Type B pancreatic cell (in vitro differentiated cells): ENCODE measurements at places on chromosomes 5 and 9.

- peak; percentile 22 for DNase-seq
Measured at GRCh38 chr5:79850941-79851340, 140.1 kb downstream of the MTX3 start.

GRCh38 chr9:116792271-116792670 lies 105.2 kb downstream of the TRIM32 start:
- no peak for DNase-seq

DNA sequence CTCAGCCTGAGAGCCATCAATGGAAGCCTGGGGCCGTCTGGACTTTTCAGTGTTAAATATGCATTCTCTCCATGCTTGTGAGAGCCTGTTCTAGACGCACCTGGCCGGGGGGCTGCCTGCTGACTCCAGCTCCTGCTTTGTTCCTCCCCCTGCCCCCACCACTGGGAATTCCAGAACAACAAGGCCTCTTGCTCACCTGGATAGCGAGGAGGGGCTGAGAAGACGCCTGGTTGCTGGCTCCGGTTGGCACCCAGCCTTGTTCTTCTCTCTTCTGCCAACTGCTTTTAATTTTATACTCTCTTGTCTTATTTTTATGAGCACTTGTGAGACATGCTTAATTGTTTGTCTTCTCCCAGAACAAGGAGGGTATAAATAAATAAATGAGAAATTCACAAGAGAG lies 15.0 kb upstream of the RAPGEF1 start:
- no peak for DNase-seq

- no peak for DNase-seq
Measured at GRCh38 chr9:68727636-68728035, 22.6 kb downstream of the PIP5K1B start.

DNA sequence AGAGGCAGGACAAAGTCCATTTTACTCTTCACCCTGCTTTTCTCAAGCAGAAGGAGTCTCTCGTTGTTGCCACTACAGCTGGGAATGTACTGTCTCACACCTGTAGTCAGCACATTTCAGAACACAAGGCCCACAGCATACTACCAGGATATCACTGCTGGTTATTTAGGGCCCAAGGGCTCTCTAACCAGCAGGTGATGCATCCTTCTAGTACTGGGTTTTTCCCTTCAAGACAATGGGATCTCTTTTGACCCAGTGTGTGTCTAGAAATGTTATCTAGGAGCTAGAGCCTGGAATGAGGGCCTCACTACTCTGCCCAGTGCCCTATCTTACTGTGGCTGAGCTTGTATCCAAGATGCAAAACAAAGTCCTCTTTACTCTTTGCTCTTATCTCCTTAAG lies 235.1 kb upstream of the PRR16 start:
- no peak for DNase-seq

- DNase-seq, result no peak
Measured at GRCh38 chr5:145362266-145362665, 472.9 kb downstream of the PRELID2 start.

DNA sequence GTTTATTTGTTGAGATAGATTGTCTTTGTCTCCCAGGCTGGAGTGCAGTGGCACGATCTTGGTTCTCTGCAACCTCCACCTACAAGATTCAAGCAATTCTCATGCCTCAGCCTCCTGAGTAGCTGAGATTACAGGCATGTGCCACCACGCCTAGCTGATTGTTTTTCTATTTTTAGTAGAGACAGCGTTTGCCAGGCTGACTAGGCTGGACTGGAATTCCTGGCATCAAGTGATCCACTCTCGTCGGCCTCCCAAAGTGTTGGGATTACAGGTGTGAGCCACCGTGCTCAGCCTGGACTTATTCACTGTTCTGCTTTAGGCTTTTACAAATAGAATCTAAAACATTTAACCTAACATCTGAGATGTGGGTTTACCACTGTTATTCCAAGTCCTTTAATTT lies 91.3 kb downstream of the COMMD10 start:
- DNase-seq, result no peak

DNA sequence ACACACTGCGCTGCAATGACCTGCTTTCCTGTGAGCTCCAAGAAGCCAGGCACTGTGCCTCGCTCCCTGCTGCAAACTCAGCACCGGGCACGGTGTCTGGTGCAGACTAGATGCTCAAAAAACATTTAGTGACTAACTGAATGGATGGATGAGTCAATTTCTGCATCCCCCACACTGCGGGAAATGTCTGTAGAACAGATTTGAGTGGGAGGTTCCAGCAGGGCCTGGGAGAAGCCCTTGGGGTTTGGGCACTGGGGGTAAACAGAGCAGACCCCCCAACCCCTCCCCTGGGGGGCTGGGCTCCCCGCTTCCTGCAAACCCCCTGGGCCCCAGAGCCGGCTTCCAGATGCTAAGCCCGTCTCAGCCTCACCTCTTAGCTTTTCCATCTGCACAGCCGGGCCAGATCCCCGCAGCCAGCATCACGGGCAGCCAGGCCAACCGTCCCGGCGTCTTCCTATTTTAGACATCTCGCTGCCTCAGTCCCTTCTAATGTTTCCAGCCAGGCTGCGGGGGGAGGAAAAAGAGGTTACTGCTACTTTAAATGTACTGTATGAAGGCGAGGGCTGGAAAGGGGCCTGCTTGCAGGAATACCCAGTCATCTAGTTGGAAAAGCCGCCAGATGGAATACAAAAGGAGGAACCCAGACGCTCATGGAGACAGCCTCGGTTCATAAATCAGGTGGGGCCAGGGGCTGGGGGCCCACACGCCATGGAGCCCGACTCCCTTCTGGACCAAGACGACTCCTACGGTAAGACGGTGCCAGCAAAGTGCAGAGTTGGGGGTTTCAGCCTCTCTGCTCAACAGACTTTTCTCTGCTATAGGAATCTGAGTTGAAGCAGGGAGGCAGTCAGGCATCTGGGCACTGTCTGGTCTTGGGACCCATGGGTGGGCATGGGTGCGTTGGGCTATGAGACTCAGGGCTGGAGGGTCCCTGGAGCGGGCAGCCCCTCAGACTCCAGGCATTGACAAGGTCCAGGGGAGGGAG lies 67.1 kb upstream of the GGTA1 start:
- DNase-seq, result no peak

GRCh38 chr5:179839328-179840256 lies 18.9 kb downstream of the SQSTM1 start:
- no peak for DNase-seq

DNA sequence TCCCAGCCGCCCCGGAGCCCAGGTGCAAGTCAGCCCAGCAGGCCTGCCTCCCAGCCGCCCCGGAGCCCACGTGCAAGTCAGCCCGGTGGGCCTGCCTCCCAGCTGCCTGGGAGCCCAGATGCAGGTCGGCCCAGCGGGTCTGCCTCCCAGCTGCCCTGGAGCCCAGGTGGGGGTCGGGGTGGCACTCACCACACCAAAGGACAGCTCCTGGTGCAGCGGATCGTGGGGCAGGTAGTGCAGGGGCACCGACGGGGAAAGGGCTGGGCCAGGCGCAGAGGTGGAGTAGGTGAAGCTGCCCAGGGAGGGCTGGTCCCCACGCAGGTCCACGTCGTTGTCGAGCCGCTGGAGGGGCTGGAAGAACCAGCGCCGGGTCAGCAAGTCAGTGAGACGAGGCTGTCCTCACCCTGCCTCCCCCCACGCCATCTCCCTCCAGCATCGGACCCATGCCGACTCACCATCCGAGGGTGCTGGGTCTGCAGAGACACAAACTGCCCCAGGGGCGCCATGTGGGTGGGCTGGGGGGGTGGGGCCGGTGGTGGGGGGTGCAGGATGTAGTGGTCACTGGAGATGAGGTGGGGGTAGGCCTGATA lies 6.7 kb downstream of the RNF44 start:
- DNase-seq, result no peak

- DNase-seq, result no peak
Measured at GRCh38 chr9:94809778-94810177, 83.3 kb downstream of the AOPEP start.

GRCh38 chr5:160605266-160605665 lies 183.6 kb downstream of the PTTG1 start:
- DNase-seq, result no peak

- no peak for DNase-seq
Measured at GRCh38 chr5:123785162-123786071, 273.4 kb downstream of the CSNK1G3 start.

DNA sequence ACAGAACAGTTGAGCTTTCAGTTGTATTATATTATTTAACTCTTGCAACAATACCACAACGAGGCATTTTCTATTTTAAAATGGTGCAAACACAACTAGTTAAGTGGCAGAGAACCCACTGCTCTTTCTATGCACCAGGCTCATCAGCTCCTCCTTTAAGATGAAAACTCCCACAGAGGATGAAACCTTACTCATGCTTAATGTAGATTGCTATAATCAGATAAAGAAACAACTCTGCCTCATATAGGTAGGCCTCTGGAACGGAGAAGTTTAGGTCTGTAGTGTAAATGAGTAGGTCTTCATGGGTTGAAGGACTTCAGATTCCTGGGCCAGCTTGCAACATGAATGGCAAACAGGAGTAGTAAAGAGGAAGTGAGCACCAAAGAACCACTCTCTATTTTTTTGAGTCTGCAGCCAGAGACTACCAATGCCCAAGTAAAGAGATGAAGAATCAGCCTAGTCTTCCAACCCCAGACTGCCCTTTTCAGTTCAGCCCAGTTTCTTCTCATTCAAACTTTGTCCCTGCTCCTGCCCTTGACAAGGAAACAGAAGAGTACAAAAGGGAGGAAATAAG lies 33.9 kb downstream of the HACD4 start:
- DNase-seq, result no peak

DNA sequence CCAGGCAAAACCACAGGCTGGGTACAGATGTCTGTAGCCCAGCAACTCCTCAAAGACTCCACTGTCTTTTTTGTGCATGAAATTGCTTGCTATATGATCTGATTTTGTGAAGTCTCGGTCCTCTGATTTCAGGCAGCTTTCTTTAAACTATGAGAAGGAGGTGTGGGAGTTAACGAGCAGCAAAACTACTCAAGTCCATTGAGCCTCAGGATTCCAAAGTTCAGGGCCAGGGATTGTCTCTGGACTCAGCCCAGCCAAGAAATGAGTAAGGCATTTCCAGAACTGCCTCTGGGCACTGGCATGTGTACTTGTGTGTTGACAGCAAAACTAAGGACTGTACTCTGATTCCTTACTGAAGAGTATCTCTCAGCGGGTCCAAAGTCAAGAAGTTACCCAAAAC lies 53.4 kb upstream of the GLIS3 start:
- DNase-seq, result no peak

DNA sequence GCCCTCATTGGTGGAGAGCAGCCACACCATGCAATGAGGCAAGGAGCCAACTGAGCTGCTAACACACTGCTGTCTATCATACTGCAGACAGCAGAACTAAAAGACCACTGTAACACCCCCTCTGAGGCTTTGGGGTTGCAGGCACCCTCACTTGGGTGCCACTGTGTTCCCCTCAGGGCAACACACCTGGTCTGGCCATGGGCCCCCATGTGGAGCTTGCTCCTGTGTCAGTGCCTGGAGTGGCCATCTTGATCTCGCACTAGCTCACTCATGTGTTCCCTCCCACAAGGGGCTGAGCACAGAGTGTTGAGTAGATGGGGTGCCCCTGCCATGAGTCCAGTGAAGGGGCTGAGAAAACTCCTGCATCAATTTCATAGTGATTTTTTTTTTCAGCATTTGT lies 532.4 kb upstream of the FTMT start:
- DNase-seq, result no peak

GRCh38 chr9:34332076-34332964 lies 3.0 kb downstream of the NUDT2 start:
- no peak for DNase-seq

DNA sequence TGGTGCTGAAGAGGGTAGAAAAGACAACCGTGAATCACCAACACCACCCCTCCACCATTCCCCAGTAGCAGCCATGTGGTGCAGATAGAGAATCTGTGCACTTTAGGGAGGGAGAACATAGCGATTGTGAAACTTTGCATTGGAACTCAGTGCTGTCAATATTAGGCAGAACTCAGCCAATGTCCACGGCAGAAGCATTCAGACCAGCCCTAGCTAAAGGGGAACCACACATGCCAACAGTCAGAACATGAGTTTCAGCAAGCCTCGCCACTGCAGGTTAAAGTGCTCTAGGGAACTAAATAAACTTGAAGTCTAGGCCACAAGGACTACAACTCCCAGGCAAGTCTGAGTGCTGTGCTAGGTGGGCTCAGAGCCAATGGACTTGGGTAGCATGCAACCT lies 38.5 kb upstream of the DEPDC1B start:
- no peak for DNase-seq

DNA sequence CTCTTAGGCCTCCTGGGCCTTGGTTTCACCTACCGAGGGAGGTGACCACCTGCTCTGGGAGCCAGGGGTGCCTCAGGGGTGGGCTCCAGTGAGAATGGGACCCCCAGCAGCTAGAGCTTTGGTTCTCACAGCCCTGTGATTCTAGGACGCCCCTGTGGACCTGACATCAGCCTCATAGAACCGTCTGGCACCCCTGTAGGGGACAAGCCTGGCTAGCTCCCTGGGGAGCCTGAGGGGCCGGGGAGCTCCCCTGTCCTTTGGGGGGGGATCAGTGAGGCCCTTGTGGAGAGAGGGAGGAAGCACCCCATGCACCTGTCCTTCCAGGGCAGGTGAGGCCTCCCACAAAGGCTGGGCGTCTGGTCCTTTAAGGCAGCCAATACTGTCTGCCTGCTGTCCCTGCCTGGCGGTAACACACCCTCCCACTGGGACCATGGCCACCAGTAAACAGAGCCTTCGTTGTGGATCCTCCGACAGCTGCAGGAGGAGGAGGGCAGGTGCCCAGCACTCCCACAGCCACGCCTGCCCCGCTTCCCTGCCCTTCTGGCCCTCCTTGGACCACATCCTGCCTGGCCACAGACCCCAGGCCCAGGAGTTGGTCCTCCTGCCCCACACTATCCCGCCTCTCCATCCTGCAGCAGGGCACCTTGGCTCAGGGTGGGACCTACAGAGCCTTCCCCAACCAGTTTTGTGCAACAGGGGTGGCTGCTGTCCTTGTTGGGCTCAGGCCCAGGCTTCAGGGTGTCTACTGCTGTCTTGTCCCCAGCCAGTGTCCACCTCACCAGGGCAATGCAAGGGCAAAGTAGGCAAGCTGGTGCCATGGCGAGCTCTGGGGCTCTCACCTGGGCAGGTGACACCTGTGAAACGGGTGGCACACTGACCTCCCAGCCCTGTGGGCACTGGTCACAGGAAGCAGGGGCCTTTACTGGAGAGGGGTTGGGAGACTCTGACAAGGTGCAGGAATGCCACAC lies 3.0 kb upstream of the TUBB4B start:
- DNase-seq, result no peak

- no peak for DNase-seq
Measured at GRCh38 chr5:117504305-117504704, 929.7 kb upstream of the SEMA6A start.

- no peak for DNase-seq
Measured at GRCh38 chr9:116032683-116033440, 120.7 kb upstream of the PAPPA start.
